Fibroblast of skin of scalp (primary cell): ENCODE measurements at places on chromosomes 1 and 21.

- peak; percentile 43 for DNase-seq
Observed at GRCh38 chr21:45541221-45542039, 810 bp downstream of the SLC19A1 start.

DNA sequence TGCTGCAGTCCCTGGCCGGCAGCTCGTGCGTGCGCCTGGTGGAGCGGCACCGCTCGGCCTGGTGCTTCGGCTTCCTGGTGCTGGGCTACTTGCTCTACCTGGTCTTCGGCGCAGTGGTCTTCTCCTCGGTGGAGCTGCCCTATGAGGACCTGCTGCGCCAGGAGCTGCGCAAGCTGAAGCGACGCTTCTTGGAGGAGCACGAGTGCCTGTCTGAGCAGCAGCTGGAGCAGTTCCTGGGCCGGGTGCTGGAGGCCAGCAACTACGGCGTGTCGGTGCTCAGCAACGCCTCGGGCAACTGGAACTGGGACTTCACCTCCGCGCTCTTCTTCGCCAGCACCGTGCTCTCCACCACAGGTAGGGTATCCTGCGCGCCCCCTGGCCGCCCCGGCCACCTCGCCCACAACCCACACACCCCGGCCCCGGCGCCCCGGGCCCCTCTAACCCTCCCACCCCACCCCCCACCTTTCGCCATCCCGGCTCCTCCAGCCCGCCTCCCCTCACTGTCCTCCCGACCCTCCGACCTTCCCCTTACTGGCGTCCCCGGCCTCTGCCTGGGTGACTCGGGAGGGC lies 352 bp downstream of the KCNK1 start:
- peak; percentile 23 for DNase-seq

- DNase-seq: no peak
Observed at GRCh38 chr1:59085101-59085500, 211.8 kb upstream of the FGGY start.

GRCh38 chr1:231571904-231572303 lies 43.4 kb downstream of the TSNAX start:
- no peak for DNase-seq

GRCh38 chr1:52633291-52633754 lies 355 bp downstream of the SHISAL2A start:
- no peak for DNase-seq

GRCh38 chr1:81208441-81208840 lies 592.3 kb upstream of the ADGRL2 start:
- no peak for DNase-seq

DNA sequence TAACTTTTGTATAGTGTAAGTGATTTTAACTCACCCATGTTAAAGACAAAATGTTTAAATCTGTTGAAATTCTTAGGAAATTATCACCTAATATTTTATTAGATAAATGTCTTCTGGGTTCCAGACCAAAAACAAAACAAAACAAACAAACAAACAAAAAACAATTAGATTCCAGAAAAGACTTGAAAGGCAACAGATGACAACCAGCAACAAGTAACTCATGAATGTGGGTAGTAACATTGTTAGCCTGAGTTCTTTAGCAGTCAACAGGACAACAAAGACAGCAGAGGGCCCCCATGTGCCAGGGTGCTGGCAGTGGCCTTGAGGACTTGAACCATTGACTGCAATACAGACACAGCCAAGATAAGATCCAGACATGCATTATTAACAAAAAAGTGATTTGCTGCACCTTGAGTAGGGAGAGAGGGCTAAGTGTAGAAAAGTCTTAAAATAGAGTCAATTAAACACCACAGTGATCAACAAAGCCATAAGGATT lies 2.4 kb upstream of the CD247 start:
- DNase-seq: no peak

DNA sequence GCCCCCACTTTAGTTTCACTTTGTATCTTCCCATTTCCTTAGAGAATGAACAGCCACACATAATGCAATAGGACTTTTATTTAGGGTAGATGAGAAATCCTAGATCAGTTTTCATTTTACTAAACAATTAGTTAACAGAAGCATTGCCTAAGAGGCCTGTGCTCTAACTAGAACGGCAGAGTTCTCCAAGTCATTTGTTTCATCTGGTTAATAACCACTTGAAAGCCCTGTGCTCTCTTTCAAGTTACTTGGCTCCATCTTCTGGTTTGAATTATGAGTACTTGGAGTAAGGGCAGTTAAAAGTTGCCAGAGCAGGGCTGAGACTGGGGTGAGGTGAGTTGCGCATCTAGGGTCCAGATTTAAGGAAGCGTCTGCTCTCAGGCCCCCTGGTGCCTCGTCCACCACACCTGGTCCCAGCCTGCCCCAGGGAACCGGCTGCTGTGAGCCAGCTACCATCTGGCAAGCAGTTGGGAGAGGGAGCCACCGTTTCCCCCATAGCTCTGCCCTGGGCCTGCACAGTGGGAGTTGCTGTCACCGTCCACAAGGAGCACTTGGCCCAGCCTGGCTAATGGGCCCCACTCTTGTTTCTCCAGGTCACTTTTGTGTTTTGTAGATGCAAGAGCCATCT lies 18.1 kb upstream of the SLC44A3 start:
- peak; percentile 81 for DNase-seq

DNA sequence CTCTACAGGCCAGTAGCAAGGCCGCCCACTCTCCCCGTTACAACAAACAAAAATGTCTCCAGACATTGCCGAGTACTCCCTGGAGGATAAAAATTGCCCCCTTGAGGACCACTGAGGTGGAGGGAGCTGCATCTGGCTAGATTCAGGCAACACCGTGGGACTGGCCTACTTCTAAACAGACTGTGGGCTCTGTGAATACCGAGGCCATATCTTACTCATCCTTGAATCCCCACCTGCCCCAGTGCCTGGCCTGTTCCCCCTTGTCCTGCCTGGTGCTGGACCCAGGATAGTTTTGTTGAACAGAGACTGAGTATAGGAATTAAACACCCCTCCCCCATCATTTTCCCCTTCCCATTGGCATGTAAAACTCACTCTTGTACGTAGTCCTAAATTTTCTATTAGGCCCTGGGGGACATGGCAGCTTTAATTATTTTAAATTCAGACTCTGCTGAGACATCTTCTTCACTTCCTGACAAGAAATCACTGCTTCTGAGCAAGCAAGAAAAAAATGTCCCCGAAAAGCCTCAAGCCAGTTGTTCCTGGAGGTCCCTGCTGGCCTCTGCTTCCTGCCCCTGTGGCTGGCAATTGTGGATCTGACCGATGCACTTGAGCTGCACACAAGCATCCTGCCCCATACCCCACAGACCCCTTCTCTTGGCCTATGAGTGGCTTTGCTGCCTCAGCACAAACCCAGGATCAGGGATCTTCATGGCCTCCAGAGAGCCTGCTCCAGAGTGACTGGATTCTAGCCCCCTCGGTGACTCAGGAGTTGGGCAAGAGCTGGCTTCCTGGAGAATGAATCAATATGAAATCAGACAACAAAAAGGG lies 111.0 kb downstream of the ACTL8 start:
- DNase-seq: peak; percentile 96

DNA sequence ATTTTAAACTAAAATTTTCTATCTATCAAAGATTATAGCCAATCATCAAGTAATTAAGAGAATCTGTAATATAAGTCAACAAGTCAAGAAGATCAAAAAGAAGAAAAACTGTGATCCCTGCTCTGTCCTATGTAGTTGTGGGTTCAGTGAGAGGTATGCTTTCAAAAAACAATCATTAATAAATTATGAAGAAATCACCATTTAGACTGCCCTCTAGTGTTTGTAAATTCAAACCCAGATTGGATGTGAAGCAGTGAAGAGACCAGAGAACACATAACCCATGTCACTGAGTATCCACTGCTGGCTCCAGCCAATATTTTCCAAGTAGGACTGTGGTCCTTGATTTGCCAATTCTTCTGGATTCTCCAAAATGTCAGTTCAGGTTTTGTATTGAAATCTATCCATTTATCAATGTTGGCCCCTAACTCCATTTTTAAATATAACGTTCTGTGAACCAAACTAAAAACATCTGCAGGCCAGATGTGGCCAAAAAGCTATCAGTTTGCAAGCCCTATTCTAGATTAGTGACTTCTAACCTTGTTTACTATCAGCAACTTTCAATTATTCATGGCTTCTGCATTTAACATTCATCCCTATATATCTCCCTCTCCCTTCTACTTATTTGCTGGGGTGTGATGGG lies 467.5 kb upstream of the CXADR start:
- DNase-seq: peak; percentile 47

DNA sequence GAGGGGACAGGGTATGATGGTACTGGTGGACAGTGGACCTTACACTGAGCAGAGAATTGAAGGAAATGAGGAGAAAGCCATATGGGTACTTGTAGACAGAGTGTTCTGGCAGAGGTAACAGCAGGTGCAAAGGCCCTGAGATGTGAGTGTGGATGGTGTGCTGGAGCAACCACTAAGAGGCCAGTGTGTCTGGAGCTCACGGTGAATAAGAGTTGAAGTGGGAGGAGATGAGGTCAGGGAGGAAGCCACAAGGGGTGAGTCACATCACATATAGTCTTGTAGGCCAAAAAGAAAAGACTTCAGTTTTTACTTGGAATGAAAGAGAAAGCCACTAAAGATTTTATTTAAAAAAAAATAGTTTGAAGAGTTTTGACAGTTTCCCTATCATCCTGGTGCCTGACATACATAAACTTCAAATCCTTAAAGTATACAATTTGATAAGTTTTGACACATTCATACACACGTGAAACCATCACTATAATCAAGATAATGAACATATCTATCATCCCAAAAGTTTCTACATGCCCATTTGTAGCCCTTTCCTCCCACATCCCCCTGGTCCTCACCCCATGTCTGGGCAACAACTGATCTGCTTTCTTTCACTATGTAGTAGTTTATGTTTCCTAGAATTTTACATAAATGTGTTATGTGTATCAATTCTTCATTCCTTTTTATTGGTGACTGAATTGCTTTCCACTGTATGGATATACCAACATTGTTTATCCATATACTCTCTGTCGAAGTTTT lies 148.4 kb downstream of the GPATCH2 start:
- DNase-seq: peak; percentile 70

GRCh38 chr1:44417351-44418021 lies 12.4 kb downstream of the RNF220 start:
- peak; percentile 23 for DNase-seq

DNA sequence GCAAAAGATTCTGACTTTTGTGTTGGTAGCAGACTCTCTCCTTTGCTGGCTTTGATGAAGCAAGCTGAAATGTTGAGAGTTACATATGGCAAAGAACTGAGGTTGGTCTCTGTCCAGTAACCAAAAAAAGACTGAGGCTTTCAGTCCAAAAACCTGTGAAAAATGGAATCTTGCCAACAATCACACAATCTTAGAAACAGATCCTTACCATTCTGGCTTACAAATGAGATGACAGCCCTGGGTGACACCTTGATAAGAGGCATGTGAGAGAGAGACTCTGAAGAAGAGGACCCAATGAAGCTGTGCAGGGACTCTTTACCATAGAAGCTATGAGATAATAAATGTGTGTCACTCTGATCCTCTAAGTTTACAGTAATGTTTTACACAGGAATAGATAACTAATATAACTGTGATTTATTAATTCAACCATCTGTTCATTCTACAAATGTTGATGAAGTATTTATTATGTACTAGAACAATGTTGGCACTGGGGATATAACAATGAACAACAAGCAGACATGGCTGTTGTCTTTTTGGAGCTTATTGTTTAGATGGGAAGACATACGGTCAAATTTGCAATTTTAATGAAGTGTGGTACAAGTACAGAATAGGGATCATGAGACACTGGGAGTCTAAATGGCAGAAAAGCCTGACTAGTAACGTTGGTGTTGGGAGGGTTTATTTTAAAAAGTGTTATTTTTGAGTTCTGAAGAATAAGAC lies 251.0 kb downstream of the OLFM3 start:
- no peak for DNase-seq
